ENCODE measurements at places on chromosomes 2 and 18.

- H3K27me3 ChIP-seq, result no peaks in the 10 kb centered on the region
- H3K4me3 ChIP-seq, result no peak overlapping the region
- no peak for DNase-seq
- H3K27ac ChIP-seq, result no peak overlapping the region
These were observed 25.8 kb downstream of the CALCRL start for GRCh38 chr2:187422282-187422681.

DNA sequence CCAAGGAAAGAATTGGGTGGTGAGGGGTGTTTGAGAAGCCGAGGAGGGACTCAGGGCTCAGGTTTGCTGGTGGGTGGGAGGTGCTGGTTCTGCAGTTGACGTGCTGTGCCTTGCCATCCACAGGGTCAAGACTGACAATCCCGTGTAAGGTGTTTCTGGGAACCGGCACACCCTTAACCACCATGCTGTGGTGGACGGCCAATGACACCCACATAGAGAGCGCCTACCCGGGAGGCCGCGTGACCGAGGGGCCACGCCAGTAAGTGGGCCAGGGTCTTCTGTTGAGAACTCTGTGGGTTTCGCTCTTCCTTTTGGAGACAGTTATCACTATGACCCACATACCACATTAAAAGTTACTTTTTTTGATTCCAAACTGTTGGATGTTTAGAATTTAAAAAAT lies 32.6 kb downstream of the IL1R2 start:
- H3K36me3 ChIP-seq, result no peaks in the 10 kb centered on the region
- no peak overlapping the region for H3K27ac ChIP-seq
- H3K27me3 ChIP-seq, result no peaks in the 10 kb centered on the region
- no peak for DNase-seq
- no peak overlapping the region for H3K4me3 ChIP-seq
- peaks cover 17% of the 10 kb centered on the region for H3K4me1 ChIP-seq

DNA sequence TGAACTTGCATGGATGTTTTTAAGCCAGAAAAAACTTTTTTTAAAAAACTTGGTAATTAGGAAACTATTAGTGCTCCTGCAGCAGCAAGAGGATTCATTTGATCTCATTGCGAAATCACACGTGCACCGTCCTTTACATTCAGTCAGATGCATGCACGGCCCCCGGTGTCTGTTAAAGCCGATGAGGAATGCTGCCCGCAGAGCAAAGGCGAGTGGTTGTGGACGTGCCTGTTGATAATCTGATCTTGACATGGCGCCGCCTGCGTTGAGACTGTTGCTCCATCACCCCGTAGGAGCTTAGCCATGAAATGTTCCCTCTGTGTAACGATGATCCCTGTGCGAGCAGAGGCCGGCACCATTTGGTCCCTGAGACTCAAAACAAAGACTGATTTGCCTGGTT lies 300.0 kb downstream of the GBX2 start:
- no peaks in the 10 kb centered on the region for H3K36me3 ChIP-seq
- H3K4me3 ChIP-seq, result no peak overlapping the region
- H3K4me1 ChIP-seq, result no peaks in the 10 kb centered on the region
- no peak overlapping the region for H3K27ac ChIP-seq
- no peak for DNase-seq

GRCh38 chr18:3246635-3247239 lies 864 bp upstream of the MYL12A start:
- no peaks in the 10 kb centered on the region for H3K4me1 ChIP-seq
- peak overlapping the region; percentile 85 for H3K4me3 ChIP-seq
- no peaks in the 10 kb centered on the region for H3K27me3 ChIP-seq

GRCh38 chr2:178550352-178550751 lies 70.1 kb downstream of the PLEKHA3 start:
- peaks cover 9% of the 10 kb centered on the region for H3K4me1 ChIP-seq
- H3K4me3 ChIP-seq, result no peak overlapping the region
- H3K27me3 ChIP-seq, result no peaks in the 10 kb centered on the region

All from heart left ventricle (tissue), 16 donors.